ENCODE measurements at places on chromosomes 7 and 10.

- DNase-seq, result peak; percentile 11
Observed at GRCh38 chr10:49150426-49150825, 16.6 kb upstream of the FAM170B start.

GRCh38 chr7:71236230-71237105 lies 104.5 kb downstream of the GALNT17 start:
- no peak for DNase-seq

DNA sequence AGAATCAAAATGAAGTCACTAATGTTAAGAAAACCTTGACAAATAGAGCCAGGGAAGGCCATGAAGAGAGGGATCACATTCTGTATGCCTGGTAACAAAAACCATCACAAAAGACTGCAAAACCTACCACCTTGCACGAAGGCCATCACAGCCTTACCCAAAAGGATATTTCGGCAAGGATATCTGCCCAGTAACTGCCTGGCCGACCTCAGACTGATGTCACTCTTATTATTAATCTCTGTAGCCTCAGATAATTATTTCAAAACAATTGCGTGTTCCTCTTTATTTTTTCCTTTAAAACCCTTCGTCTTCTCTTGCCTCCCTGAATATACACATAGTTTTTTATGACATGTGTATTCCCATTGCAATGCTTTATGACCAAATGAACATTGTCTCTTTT lies 52.5 kb downstream of the CDC14C start:
- DNase-seq, result no peak

DNA sequence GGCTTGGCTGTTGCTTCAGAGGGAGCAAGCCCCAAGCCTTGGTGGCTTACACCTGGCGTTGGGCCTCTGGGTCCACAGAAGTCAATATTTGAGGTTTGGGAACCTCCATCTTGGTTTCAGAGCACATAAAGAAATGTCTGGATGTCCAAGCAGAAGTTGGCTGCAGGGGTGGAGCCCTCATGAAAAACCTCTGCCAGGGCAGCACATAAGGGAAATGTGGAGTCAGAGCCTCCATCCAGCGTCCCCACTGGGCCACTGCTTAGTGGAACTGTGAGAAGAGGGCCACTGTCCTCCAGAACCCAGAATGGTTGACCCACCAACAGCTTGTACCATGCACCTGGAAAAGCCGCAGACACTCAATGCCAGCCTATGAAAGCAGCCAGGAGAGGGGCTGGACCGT lies 573.5 kb upstream of the ZWINT start:
- DNase-seq, result no peak

DNA sequence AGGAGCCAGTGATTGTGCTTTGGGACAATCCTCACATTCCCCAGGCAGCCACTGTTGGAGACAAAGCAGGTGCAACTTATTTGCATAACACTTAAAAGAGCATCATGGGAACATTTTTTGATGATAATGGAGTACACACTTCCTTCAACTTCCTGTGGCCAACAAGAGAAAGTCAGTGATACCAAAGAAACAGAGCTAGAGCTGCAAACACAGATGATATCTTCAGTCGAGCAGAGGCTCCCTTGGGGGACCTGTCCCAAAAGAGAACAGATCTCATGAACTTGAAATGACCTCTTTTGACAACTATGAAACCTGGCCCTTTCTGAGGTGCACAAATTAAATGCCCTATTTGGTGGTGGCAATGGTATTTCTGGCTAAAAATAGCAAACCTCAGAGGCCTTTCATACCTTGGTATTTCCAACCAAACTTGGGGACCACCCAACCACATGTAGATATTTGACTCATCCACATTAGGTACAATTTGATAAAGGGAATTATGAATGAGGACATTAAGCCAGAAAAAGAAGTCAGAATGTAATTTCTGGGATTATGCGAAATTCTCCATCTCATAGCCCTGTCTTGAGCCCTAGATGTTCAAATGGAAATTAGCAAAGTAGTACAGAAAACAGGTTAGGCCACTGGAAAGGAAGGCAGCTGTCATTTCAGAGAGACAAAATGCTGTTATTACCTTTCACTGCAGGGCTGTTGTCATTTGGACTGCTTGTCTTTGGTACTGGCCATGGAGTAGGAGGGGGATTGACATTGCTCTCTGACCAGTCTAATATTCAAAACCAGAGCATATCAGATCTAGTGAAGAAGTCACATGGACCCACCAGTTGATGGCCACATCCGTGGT lies 146.2 kb downstream of the ICA1 start:
- DNase-seq, result no peak

DNA sequence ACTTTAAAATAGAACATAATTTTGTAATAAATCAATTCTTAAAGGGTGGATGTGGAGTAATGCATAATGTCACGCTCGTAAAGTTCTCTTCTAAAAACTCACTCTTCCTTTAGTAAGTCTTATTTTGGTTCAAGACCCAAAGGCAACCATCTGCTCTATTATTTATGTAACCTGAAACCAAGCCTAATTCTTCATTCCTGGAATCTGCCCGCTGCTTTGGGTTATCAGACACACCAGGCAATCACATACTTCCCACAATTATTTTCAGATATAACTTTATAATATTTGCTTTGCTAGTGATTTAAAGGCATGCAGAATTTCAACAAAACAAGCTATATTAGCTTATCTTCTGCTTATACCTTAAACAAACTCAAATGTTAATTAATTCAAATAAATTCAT lies 39.0 kb downstream of the RAB11FIP2 start:
- DNase-seq, result no peak

DNA sequence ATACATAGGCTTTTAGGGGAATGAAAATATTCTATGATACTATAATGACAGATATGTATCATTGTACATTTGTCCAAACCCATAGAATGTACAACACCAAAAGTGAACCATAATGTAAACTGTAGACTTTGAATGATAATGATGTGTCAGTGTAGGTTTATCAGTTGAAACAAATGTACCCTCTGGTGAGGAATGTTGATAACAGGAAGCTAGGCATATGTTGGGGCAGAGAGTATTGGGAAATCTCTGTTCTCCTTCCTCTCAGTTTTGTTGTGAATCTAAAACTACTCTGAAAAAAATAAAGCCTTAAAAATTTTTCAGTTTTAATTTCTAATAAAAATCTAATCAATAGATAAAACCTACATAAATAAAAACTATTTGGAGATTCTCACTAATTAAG lies 36.9 kb downstream of the C1GALT1 start:
- DNase-seq, result no peak

- no peak for DNase-seq
Observed at GRCh38 chr10:91742229-91742628, 56.0 kb upstream of the TNKS2 start.

- no peak for DNase-seq
Observed at GRCh38 chr10:47336387-47337134, 11.6 kb upstream of the RBP3 start.

GRCh38 chr10:48456808-48457761 lies 147.8 kb downstream of the ARHGAP22 start:
- no peak for DNase-seq

GRCh38 chr7:117249696-117250095 lies 73.2 kb downstream of the WNT2 start:
- DNase-seq, result no peak

- no peak for DNase-seq
Observed at GRCh38 chr7:147321504-147321903, 1204.9 kb downstream of the CNTNAP2 start.

GRCh38 chr7:39446546-39446945 lies 119.7 kb upstream of the YAE1 start:
- DNase-seq, result no peak

GRCh38 chr7:47529826-47530555 lies 51.9 kb downstream of the TNS3 start:
- no peak for DNase-seq

GRCh38 chr7:15929411-15929810 lies 242.9 kb upstream of the MEOX2 start:
- no peak for DNase-seq

DNA sequence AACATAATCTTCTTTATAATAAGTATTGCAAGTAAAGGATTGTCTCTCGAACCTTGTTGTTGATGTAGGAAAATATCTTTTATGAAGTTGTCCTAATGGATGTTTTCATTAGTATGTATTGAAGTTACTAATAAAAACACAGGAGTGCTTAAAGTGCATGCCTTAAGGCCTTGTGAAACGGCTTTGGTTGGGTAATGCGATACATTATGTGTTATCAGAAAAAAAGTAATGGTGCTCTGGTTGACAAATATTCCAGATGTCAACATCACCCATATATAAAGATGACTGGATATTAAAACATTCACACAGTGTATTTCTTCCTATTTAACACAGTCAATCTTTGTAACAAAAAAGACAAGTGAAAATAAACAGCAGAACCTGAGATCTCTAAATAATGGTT lies 310.7 kb downstream of the PRKG1 start:
- no peak for DNase-seq

DNA sequence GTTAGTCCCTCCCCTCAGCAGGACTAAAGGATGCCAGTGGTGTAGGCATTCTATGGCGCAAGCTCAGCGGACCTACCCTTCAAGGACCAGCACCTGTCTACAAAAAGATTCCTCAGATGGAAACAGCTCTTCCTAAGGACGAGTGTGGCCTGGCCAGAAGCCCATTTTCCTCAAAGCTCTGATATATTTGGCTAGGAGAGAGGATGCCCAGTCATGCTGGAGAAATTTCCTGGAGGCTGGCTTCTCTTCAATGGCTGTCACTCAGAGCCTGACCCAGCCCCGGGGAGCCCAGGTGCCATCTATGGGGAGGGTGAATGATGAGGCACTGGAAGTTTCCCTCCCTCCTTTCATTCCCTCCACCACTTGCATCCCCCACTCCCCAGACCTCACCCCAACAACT lies 111.5 kb downstream of the PLXNA4 start:
- DNase-seq, result no peak

Measured in DMS153 (cell line).